ENCODE measurements at places on chromosomes 3 and 15. TPM values are rescaled to one million over a fixed set of nuclear protein-coding genes. Genes with fewer than 3 reads are reported as not detected.

The SH2D7 gene
- not detected for total RNA-seq

The ZBTB20 gene
- 31.3 TPM for total RNA-seq

The CCDC13 gene
- not detected for total RNA-seq

The TUSC7 gene
- total RNA-seq: not detected

The FAM219B gene
- 113 TPM for total RNA-seq

The CCDC33 gene
- not detected for total RNA-seq

The TMEM158 gene
- total RNA-seq: not detected

The CMSS1 gene
- 31.8 TPM for total RNA-seq

The GABRB3 gene
- not detected for total RNA-seq

The CLDN11 gene
- total RNA-seq: not detected

The LRIG1 gene
- total RNA-seq: 27.0 TPM

The EIF4G1 gene
- total RNA-seq: 258 TPM

The VEPH1 gene
- total RNA-seq: not detected

The SQOR gene
- 65.6 TPM for total RNA-seq

The LOXL1 gene
- 8.8 TPM for total RNA-seq

The LRRC2 gene
- total RNA-seq: 0.75 TPM

The INKA1 gene
- 2.3 TPM for total RNA-seq

The ARPP21 gene
- total RNA-seq: not detected

The TRAIP gene
- 24.4 TPM for total RNA-seq

The HHLA2 gene
- total RNA-seq: 4.0 TPM

The ADGRG7 gene
- not detected for total RNA-seq

The GABRA5 gene
- not detected for total RNA-seq

The PPARG gene
- 0.68 TPM for total RNA-seq

The UQCC5 gene
- 12.8 TPM for total RNA-seq

The LRRK1 gene
- 0.97 TPM for total RNA-seq

The AP3B2 gene
- total RNA-seq: 0.17 TPM

The AHSG gene
- total RNA-seq: not detected

The ACTRT3 gene
- 0.28 TPM for total RNA-seq

The EFCC1 gene
- 0.23 TPM for total RNA-seq

The EBLN2 gene
- 6.3 TPM for total RNA-seq

The LRRC31 gene
- total RNA-seq: not detected

The BLM gene
- 36.6 TPM for total RNA-seq

The SLC24A5 gene
- total RNA-seq: not detected

The LEKR1 gene
- 1.5 TPM for total RNA-seq

The BCL2A1 gene
- total RNA-seq: 34.6 TPM

The ASB14 gene
- total RNA-seq: not detected

The SETD5 gene
- total RNA-seq: 149 TPM

The ADPRH gene
- 5.9 TPM for total RNA-seq

The TMOD3 gene
- 70.3 TPM for total RNA-seq

The ACP3 gene
- not detected for total RNA-seq

The CPLX3 gene
- total RNA-seq: 0.28 TPM

The RAP2B gene
- 19.3 TPM for total RNA-seq

The NR2F2 gene
- total RNA-seq: not detected

The COL8A1 gene
- total RNA-seq: not detected

The RAB6B gene
- 0.39 TPM for total RNA-seq

The PLA2G4B gene
- 21.5 TPM for total RNA-seq

The MESP2 gene
- not detected for total RNA-seq

The LRTM1 gene
- total RNA-seq: not detected

The TLE3 gene
- total RNA-seq: 80.5 TPM

The SEMA6D gene
- total RNA-seq: not detected

All from activated naive CD8-positive, alpha-beta T cell treated with anti-CD3 and anti-CD28 coated beads, Interleukin-2, amount 10 ng/mL, durations not matched to agents 7 days and 5 days (primary cell).